ENCODE measurements at places on chromosomes 5 and 9.

DNA sequence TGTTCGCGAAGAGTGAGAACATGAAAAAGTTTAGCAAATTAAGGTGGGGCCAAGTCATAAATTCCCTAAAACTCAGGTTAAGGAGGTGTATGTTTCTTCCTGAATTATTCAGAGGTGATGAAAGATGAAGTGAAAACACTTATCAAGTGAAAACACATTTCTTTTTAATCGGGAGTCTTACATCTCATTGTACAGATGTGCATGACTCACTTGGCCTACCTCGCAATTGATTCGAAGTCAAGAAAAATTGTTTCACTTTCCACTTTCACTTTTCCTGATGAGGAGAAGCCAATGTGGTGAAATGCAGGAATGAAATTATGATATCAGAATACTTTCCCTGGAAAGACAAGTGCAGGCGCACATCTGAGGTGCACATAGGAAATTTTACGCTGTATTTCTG, 78.7 kb downstream of the SLC25A46 start:
- no peak for ATAC-seq

DNA sequence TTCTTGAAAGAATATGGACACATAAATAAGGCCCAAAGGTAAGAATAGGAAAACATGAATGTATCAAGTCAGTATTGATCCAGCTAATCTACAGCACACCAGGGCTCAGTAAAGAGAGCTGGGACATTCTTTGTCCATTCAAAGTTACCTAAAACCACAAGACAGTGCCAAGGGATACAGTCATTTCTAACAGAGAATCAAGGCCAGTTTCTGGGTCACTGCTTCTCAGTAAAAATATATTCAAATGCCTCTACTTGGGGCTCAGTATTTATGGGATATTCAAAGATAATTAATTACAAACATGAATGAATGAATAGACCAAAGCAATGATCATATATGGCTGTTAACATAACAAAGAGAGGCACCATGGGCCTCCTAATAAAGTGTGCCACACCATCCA, 34.9 kb downstream of the MTMR12 start:
- ATAC-seq, result no peak

- ATAC-seq, result no peak
These were observed 69.7 kb upstream of the TNPO1 start for GRCh38 chr5:72746736-72747135.

DNA sequence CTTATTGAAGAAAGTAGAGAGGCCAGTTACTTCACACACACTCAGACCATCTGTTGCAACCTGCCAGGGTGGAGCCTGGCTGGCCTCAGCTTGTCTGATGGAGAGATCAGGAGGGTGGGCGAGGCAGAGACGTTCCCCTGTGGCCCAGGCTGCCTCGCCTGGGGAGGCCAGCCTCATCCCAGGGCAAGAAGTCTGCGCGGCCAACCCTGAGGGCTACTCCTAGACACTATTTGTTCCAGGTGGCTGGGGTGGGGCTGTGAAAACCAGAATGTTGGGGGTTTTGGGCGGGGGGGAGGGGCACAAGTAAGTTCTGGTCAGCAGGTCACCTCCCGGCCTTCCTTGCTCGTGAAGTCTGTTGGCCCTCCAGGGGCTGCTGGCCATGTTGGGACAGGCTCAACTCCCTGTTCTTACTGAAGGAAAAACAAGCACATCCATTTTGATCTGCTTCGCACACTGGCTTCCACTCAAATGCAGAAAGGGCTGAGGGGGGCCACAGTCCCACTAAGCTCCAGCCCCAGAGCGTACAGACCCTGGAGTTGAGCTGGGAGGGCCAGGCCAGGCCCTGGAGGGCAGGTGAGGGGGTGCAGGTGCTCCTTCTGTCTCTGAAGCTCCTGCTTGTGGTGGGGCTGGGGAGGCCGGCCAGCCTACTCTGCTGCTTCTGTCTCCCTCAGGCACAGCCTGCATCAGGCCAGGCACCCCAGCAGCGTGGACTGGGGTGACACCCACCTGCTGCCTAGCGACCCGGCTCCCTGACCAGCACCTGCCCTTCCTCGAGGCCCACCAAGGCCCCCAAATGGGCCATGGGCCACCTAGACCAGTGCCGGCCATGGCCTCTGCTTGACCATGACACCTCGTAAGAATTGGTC, 46.6 kb downstream of the SECISBP2 start:
- ATAC-seq, result peak; percentile 10

GRCh38 chr5:151614565-151614964, 23.4 kb upstream of the FAT2 start:
- ATAC-seq, result no peak

DNA sequence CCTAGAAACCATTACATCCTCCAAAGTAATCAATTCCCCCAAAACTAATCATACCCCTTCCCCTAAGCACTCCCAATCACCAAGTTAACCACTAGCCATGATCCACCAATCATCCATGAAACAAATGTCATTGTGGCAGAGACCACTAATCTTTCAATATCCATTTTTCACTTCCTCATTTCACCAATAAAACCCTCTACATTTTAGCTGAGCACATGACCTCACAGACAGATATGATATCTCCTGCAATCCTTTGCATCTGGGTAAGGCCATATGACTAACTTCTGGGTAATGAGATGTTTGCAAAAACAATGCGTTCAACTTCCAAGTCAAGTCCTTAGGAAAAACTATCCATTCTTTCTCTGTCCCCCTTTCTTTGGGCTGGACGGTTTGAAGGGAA, 20.7 kb downstream of the OR2S2 start:
- ATAC-seq, result no peak

DNA sequence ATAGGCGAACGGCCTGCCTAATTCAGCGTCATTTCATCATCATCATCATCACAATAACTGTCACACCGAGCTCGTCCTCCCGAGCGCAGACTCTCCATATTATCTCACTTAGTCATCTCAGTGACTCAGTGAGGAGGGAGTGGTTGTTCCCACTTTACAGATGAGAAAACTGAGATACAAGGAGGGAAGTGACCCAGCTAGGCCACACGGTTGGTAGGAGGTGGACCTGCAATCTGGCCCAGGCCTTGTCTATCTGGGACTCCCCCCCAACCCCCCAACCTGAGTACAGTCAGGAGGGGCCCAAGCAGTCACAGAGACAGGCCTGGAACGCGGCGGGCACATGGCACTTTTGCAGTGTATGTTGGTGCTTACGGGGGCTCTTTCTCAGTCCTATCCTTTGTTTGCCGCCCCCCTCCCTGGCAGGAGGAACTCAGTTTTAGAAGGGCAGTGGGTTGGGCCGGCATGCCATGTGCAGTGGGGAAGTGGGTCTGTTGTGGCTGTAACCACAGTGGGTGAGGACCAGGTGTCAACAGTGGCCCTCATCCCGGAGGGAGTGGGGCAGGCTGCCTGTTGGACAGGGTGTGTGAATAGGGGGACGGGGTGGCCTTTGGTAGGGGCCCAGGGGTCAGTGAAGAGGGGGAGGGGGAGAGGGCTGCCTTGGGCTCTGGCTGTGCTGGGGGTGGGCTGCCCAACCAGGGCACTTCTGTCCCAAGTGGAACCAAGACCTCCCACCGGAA, 1.7 kb upstream of the RXRA start:
- no peak for ATAC-seq

DNA sequence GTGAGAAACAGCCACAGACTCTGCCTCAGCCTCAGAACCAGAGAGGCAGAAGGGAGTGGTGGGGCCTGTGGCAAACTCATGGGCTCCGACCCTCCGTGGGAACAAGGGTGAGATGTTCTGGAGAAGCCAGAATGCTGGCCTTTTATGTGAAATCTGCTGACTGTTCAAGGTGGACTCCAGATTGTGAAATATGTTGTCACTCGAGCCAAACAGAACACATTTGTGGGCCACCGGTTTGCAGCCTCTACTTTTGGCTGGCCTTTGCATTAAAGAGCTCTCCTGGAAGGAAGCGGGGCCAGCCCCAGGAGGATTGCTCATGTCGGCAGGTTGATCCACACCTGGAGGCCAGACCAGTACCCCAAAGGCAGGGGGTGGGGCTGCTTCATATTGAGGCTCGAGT, 62.4 kb downstream of the ERGIC1 start:
- no peak for ATAC-seq

DNA sequence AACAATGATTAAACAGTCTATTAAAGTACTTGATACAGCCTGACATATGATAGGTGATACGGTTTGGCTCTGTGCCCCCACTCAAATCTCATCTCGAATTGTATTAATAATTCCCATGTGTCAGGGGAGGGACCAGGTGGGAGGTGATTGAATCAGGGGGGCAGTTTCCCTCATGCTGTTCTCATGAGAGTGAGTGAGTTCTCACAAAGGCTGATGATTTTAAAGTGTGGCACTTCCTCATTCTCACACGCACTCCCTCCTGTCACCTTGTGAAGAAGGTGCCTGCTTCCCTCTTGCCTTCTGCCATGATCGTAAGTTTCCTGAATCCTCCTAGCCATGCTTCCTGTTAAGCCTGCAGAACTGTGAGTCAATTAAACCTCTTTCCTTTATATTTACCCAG, 40.1 kb upstream of the TARS1 start:
- ATAC-seq, result no peak

DNA sequence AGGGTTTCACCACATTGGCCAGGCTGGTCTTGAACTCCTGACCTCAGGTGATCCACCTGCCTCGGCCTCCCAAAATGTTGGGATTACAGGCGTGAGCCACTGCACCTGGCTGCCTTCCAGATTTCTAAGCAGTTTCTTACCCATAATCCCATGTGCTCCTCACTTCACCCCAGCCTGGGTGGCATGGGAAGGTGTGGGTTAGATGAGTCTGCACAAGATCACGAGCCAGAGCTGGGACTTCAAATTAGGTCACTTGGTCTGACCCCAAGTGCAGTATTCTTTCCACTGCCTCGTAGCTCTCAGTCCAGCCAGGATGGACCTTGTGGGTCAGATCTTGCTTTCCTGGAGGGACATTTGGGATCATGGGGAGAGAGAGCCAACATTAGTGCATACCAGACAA, 37.5 kb upstream of the STRBP start:
- no peak for ATAC-seq

DNA sequence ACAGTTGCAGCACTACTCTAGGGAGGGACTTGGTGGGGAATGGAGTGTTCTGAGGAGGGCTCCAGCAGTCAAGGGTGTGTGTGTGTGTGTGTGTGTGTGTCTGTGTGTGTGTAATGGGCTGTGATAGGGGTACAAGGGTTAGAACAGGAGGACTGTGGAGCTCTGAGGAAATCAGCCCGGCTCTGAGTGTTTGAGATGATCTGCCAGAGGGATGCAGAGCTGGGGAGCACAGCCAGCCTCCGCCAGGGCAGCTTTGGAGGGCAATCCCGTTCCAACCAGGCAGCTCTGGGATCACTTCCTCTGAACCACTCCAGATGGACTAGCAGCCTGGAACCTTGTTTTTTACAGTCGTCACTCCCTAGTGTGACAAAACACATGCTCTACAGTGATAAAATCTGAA, 3.0 kb upstream of the SLC6A7 start:
- ATAC-seq, result no peak

GRCh38 chr9:136312436-136312835, 8.5 kb upstream of the CCDC187 start:
- peak; percentile 95 for ATAC-seq

DNA sequence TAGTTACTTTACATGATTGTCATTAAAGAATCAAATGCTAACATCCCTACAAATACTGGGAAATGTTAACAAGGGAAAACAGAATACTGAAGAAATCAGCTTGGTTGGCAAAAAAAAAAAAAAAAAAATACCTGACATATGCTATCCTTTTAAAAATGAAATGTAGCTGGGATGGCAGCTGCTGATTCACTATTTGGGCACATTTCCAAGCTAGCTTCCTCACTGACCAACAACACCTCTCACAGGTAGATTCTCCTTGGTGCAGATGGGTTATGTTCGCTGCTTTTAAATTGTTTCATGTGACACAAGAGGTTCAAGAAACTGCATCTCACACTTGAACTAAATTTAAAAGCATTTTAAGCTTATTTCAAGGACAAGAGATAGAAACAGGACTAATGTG, 6.1 kb upstream of the PRUNE2 start:
- ATAC-seq, result no peak

DNA sequence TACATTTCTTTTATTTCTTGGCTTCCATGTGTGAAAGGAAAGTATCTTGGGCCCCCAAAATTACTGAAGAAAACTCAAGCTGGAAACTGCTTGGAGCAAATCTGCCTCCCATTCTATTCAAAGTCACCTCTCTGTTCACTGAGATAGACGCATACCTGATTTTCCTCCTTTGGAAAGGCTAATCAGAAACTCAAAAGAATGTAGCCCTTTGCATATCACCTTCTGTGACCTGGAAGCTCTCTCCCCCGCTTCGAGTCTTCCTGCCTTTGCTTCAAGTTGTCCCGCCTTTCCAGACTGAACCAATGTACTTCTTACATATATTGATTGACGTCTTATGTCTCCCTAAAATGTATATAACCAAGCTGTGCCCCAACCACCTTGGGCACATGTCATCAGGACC, 5.0 kb upstream of the RXFP3 start:
- ATAC-seq, result no peak

DNA sequence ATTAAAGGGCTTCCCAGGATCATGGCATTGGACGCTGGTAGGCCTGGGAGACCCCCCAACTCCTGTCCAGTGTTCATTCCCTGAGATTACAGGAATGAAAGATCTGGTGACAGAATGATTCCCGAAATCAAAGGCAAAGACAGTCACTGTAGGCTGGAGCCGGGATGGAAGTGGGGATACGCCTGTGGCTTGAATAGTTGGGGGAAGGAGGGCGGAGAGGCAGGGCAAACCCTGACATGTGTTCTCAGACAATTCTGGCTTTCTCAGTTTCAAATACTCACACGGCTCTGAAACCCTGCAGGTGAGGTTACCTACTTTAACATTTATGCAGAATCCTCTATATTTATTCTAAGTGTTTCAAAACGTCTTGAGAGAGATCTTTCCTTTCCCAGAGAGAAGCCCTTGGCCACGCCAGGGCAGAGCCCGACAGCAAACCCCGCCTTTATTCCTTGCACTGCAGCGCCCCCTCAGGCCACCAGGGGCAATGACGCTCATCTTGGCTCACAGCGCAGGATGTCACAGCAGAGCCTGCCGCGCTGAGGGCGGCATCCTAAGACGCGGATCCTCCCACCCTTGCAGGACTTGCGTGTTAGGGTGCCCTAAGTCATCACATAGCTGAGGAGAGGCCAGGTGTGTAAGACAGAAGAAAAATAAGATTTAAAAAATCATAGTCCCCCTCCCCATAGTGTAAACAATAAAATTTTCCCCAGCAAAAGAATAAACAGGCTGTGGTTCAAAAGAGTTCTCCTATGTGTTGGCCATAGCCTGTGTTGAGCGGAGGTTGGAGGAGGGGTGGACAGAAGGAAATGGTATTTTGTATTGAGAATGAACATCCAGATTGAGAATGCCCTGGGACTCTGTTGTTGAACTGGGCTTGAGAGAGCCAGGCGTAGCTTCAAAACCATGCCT, 284.5 kb downstream of the NTRK2 start:
- ATAC-seq, result peak; percentile 97

GRCh38 chr5:138720840-138721239, 32.4 kb upstream of the CTNNA1 start:
- ATAC-seq, result no peak

GRCh38 chr9:123983047-123983446, 28.5 kb upstream of the LHX2 start:
- ATAC-seq, result no peak

GRCh38 chr9:108550106-108550505, 305.7 kb downstream of the ACTL7B start:
- no peak for ATAC-seq

- no peak for ATAC-seq
These were observed 57.5 kb upstream of the ZSWIM6 start for GRCh38 chr5:61274511-61274911.
